Activated naive CD4-positive, alpha-beta T cell treated with anti-CD3 and anti-CD28 coated beads, Interleukin-2, amount 50 U/mL, for 72 hours (primary cell): ENCODE measurements at places on chromosomes 16 and 17. TPM values are rescaled to one million over a fixed set of nuclear protein-coding genes. Genes with fewer than 3 reads are reported as not detected.

OR4D1 gene
- total RNA-seq, result 0.30 TPM

AKTIP gene
- total RNA-seq, result 21.6 TPM

BORCS6 gene
- 7.2 TPM for total RNA-seq

LRRC75A gene
- total RNA-seq, result 1.4 TPM

GNAO1 gene
- total RNA-seq, result 0.25 TPM

ZNF668 gene
- total RNA-seq, result 14.5 TPM

PRDM7 gene
- total RNA-seq, result not detected
